GM23338 (cell line): ENCODE measurements at places on chromosomes 6 and 20.
A peak's percentile ranks its signal among the peaks of the same experiment; 100 is the strongest.

DNA sequence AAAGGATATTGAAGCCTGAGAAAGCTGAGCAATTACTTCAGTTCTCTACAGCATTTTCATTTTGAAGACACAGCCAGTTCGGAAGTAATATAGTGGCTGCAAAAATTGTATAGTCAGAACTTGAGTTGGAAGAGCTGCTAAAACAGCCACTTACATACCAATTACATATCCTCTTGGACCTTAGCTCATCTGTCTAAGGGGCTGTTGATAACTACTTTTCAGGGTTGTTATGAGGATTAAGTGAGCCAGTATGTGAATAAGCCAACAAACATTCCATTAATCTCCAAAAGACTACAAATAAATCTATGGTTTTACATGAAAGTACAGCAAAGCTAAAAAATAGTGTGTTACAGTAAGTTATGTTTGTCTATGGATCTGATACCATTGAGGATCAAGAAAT, 59.7 kb downstream of the TMEM200A start:
- no peak for DNase-seq

- DNase-seq: peak; percentile 33
Observed at GRCh38 chr20:3041854-3042409, 1.5 kb upstream of the GNRH2 start.

- peak; percentile 91 for DNase-seq
Observed at GRCh38 chr6:32154514-32155161, 697 bp downstream of the PPT2 start.

DNA sequence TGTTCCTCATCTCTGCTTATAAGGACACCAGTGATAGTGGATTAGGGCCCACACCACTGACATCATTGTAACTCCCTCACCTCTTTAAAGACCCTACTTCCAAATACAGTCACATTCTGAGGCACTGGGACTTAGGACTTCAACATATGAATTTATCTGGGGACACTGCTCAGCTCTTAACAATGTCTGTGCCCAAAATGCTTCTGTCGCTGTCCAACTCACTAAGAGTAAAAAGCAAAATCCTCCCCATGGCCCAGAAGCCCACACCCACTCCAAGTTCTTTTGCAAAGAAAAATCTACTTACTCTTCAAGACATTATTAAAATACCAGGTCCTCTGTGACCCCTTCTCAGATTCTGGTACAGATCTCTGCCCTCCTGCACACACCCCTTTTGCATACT, 116.2 kb downstream of the TBC1D7 start:
- no peak for DNase-seq

DNA sequence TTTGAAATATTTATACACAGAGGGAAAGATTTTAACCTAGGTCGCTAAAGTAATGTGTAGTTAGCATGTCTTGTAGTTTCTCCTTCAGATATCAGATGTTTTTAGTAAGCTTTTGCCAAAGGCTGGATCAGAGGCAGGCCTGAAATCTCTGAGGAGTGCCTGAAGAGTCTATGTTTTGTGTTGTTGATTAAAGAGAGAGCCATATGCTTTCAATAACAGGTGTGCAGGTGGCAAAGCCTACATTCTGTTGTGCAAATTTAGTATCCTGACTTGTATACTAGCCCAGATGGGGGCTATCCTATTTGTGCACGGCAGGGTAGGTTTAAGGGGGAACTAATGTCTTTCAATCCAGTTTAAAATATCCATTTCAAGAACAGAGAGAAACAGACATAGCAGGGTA, 167.1 kb upstream of the ATXN1 start:
- no peak for DNase-seq

GRCh38 chr6:11785415-11785773, 6.8 kb upstream of the ADTRP start:
- no peak for DNase-seq

GRCh38 chr6:165849534-165850430, 186.7 kb upstream of the PDE10A start:
- DNase-seq: no peak

DNA sequence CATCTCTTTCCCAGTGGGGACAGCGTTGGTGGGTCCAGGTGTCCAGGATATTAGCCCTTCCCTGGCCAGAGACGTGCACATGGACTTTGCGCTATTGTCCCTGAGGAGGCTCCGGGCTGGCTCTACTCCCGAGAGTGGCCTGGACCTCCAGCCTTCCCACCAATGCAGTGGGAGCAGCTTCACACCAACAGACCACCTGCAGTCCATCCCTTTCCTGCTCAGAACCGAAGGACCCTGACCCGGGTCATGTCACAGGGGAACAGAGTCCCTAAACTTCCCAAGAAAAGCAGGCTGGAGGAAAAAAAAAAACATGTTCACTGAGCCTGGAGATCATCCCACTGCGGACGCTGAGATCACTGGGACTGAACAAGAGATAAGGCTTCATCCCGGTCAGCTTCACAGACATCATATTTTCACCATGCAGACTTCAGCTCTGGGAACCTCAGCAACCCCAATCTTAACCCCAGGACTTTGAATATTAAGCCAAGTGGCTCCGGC, 18.3 kb downstream of the ZMYND8 start:
- DNase-seq: no peak

DNA sequence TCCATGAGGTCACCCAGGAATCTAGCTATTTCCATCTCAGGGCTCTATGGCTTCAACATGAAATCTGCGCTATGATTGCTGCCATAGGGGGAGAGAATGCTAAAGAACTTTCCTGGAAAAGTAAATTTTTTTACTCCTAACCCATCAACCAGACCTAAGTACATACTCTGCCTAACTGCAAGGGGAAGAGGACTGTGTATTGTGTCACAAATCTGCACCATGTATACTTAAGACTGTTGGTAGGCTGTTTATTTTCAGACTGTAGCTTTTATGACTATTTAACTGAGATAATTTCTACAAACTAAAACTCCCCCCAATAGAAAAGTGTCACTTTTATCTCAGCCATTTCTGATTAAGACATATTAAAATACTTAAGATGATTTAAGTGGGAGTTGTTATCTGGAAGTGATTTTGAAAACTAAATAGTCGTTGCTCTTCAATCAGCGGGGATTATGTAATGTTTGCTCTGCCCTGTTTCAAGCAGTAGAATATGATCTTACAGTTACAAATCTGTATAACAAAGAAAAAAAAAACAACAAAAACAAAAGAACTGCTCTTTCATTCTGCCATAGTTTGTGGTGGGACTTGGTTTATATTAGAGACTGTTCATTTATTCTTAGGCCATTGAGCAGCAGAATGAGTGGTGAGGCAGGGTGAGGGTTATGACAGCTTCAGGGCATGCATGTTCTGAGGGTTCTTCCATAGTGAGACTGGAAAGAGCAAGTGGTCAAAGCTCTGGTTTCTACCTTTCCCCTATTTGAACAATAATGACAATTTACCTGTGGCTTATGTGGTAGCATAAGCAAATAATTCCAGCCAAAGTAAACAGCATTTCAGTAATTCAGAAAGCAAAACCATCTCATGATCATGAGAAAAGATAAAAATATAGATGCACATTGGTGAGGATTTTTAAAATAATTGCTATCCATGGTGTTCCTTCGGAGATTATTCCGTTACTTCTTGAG, 126.3 kb upstream of the CEP162 start:
- DNase-seq: no peak

GRCh38 chr6:11164717-11165646, 53.5 kb upstream of the ERVFRD-1 start:
- DNase-seq: no peak

GRCh38 chr6:18405477-18406293, 18.5 kb downstream of the RNF144B start:
- DNase-seq: no peak

DNA sequence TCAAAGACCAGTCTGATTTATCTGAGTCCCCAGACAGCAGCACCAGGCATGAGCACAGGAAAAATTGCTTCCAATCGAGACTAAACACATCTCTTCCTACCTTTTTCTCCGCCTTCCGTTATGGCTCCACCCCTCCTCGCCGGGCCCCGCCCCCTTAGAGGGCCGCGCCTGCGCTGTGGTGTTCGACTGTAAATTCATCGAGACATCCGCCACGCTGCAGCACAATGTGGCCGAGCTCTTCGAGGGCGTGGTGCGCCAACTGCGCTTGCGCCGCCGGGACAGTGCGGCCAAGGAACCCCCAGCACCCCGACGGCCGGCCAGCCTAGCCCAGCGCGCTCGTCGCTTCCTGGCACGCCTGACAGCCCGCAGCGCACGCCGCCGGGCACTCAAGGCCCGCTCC, 8.9 kb downstream of the REM1 start:
- peak; percentile 96 for DNase-seq

DNA sequence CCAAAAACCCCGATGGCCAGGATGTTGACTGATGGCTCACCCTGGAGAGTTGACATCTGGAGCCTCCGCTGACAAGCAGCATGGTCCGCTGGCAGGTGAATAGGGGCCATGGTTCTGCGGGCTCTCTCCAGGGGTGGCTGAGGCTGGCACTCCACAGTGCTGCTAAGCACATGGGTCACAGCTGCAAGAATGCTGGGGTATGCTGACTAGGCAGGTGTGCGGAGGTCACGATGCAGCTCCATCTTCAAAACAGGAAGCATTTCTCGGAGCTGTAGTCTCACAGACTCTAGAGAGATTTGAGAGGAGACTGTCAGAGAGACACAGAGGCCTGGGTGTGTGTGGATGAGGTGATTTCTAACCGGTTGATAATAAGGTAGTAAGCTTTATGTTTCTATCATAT, 341.6 kb downstream of the NRN1 start:
- DNase-seq: no peak

- DNase-seq: no peak
Observed at GRCh38 chr6:5123296-5124143, 38.4 kb downstream of the PPP1R3G start.

- peak; percentile 88 for DNase-seq
Observed at GRCh38 chr6:169212897-169213813, 40.5 kb downstream of the THBS2 start.

DNA sequence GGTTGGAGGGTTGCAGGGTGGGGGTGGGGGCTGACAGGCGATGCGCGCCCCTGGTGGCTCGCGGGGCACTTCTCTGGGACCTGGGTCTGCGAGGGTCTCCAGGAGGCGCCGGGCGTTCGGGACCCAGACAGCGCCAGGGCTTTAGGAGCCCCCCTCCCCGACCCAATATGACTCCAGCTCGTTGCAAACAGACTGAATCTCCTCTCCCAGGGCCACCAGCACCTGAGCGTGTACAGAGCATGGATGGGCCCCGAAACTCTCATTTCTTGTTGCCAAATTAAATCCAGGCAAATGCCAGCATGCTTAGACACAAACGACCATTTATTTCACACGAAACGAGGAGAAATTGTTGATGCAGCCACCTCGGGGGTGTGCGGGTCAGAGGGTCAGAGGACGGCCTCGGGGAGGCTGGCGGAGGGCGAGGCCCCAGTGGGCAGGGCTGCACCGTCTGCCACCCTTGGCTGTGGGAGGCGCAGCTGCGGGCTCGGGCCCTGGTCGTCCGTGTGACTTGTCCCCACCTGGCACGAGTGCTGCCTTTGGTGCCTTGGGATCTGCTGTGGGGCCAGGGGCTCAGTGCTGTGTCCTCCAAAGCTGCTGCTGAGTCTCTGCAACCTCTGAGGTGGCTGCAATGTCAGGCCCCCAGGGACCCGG, 20.9 kb upstream of the GATA5 start:
- peak; percentile 87 for DNase-seq

DNA sequence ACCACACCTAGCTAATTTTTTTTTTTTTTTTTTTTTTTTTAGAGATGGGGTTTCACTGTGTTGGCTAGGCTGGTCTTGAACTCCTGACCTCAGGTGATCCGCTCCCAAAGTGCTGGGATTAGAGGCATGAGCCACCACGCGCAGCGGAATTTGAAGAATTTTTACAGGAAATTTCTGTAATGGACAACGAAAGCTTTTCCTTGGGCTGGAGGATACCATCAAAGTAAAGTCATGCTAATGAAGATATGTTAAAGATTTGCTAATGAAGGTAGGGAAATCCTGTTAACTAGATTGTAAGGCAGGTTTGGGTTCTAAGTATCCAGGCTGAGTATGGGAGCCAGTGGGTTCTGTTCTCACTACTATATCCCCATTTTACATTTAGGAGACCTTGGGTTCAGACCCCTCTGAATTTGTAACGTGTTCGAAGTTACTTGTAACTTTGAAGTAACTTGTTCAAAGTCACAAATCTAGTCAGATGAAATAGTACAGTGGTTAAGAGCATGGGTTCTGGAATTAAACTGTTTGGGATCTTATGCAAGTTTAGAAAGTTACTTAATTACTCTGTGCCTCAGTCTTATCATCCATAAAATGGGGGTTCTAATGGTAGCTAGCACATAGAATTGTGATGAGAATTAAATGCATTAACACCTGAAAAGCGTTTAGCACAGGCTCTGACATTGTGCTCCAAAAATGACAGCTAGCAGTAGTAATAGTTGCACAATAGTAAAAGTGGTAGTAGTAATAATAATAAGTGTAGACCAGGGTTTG, 123.4 kb upstream of the GPR6 start:
- DNase-seq: peak; percentile 92

GRCh38 chr6:38773338-38773737, 58.2 kb downstream of the DNAH8 start:
- peak; percentile 87 for DNase-seq

DNA sequence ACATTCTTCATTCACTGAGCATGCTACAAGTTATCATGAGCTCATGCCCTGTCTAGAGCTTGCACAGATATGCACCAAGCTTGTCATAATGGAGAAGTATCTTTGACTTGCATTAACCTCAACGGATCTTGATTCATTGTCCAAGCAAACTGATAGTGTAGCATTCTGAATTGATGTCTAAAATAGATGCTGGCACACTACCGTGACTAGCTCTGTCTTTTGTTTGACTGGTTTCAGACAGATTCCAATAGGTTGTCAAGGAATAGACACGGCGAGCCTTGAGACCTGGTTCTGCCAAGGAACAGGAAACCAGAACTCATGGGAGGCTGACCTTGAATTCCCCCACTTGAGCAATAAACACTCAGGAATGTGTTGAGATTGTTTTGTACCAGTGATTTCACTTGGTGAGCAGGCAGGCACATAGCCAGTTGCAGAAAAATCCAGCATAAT, 1153.1 kb upstream of the GJE1 start:
- DNase-seq: no peak

DNA sequence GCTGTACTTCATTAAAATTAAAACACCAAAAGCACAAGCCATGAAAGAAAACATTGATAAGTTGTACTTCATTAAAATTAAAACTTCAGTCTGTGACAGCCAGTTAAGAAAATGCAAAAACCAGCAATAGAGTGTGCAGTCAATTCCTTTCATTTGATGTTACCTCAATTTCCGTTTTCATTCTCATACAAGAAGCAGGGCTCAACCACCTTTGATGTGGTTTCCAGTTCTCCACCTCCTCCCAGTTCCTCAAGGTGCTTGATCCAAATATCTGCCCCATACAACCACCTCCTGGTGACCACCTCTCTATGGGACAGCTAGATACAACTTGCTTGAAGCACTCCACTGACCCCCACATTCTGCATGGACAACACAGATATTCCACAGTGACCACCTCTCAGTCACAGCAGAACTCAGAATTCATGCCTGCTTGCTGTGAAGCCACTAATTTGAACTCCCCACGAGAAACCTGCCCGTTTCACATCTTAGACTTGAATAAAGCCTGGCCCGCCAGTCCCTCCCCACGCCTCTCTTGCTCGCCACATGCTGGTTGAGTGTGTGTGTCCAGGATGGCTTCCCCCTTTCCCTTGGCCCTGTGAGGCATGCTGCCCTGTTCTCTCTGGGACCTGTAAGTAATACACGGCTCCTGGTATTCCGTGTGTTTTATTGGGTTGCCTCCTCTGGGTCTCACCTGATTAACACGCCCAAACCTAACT, 66.1 kb downstream of the FAM50B start:
- no peak for DNase-seq
